ENCODE measurements at places on chromosomes 4 and X.

GRCh38 chrX:116862340-116862739 is 399.6 kb upstream of the CT83 start:
- no peak for DNase-seq

DNA sequence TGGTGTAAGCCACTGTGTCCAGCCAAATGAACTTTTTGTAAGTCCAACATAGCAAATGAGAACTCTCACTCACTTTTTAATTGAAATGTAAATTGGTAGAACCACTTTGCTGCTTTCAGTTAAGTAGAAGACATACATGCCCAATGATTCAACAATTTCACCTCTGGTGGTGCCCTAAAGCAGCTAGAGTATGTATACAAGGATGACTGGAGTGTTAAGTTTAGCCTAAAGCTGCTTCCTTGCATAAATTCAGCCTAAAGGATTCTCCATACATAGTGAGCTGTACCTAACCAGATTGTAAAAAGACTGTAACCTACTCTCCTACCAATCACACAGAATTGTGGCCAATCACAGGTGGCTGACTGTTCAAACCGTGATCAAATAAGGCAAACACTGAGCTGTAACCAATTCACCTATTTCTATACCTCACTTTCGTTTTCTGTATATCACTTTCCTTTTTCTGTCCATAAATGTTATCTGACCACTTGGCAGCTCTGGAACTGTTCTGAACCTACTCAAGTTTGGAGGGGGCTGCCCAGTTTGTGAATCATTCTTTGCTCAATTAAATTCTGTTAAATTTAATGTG is 39.9 kb downstream of the PDS5A start:
- DNase-seq: no peak

GRCh38 chr4:88807499-88807898 is 109.9 kb upstream of the NAP1L5 start:
- DNase-seq: no peak

DNA sequence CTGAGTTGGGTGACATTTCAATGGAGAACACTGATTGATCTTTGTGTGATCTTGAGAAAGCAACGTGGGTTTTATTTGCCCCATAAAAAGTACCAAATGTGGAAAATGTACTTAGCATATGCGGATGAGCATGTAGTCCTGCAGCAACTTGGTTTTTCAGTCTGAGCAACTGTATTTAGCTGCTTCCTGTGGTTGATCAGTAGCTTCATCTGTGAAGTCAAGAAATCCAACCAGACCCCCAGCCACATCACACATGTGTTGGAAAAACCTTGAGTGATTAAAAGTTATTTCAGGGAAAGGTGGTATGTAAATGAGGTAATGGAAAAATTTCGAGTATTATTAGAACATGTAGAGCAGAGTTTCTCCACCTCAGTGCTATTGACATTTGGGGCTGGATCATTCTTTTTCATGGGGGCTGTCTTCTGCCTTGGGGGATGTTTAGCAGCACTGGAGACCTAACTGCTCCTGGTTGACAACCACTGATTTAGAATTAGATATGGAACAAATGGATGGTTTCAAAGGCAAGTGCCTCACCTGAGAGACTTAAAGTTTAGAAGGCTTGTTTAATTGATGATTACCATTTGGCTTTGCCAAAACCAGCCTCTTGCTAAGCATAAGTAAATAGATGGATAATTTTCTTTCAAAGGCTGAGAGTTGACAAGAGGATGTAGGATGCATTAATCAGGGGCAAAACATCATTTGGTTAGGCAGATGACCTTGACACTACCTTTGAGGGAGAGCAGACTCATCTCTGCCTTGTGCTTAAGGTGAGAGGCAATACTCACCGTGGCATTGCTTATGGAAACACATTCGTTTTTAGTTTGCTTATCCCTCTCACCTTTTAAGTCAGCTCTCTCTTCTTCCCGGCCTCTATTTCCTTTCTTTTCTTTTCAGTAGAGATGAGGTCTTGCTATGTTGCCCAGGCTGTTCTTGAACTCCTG is 193.0 kb upstream of the RPS6KA3 start:
- DNase-seq: no peak

GRCh38 chr4:7918981-7919380 is 20.7 kb downstream of the AFAP1 start:
- no peak for DNase-seq

DNA sequence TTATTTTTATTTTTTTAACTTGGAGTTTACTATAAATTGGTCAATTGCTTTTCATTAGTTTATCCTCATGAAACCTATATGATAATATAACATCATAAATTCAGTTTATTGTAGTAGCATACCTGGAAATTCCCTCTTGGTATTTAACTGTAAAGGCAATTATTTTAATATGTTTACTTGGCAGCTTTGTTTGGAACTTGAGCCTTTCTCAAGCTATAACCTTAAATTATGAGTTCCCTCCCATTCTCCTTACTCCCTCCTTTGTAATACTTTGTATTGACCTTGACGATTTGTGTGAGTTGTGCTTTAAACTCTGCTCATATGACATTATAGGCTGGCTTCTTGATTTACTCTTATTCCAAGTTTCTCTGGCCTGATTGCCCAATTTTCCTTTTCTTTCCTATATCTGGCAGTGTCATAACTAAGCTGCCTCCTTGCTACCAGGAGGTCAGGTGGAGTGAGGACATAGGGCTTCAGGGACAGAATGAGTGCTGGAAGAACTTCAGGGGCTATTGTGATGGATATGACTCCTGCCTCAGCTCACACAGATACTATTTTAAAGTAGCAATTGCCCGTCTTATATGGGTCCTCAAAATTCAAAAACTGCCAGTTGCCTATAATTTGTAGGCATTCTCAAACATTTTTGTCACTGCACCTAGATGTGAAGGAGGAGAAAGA is 77.7 kb downstream of the RAP1GDS1 start:
- DNase-seq: no peak

DNA sequence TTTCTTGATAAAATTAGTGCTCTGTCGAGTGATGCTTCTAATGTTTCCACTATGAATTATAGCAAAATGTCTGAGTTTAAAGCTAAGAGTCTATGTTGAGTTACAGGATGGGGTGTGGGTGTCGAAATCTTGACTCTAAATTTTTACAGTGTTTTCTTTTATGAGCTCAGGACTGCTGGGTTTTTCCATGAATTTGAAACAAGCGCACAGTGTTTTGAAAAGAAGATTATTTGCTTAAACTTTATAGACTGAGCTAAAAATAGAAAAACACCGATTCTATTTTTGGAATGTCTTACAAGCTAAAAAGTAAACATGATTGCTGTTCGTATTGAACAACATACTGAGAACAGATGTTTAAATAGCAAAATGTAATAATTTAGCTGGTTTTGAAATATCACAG is 7.5 kb downstream of the PTTG2 start:
- DNase-seq: no peak

- DNase-seq: peak; percentile 31
Measured at GRCh38 chrX:150546711-150547153, 21.7 kb upstream of the MTM1 start.

GRCh38 chrX:101078716-101079598 is at the start of gene TMEM35A:
Gene TMEM35A, plus strand, starts transcription at chrX:101078879. Its CDS starts 124 bp downstream, at chrX:101079003.
- DNase-seq: no peak

- DNase-seq: no peak
Measured at GRCh38 chr4:16225167-16225862, 956 bp downstream of the TAPT1 start.

DNA sequence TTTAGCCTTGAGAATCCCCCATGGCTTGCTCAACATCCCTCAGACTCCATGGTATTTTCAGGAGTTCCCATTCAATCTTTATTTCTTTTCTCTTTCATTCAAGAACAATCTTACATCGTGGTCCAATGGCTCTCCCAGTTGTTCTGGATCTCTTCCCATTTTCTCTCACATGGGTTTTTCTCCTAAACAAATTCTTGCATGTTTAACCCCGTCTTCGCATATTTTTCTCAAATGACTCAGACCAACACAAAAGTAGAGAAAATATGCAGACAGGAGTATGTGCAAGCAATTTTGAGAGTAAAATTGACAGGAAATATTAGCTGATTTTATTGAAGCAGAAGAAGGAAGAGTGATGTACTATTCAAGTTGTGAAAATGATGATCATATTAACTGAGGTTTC is 396.4 kb upstream of the TRAM1L1 start:
- DNase-seq: no peak

- no peak for DNase-seq
Measured at GRCh38 chr4:2886622-2887021, 43.0 kb downstream of the ADD1 start.

DNA sequence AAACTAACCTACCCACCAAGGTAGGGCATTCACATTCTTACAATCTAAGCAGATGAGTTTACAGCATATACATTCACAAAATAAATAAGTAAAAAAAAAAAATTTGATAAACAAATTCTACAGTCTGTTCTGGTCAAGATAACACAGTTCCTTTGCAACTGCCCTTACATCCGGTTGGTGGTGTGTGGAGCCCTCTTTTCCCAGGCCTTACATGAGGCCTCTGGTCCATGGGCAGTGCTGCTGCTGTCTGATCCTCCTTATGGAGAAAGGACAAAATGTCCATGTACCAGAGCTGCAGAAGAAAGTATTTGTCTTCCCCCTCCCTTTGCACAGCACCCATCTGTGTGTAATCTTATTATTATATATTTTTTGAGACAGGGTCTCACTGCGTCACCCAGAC is 2.2 kb upstream of the SEPTIN11 start:
- DNase-seq: no peak

DNA sequence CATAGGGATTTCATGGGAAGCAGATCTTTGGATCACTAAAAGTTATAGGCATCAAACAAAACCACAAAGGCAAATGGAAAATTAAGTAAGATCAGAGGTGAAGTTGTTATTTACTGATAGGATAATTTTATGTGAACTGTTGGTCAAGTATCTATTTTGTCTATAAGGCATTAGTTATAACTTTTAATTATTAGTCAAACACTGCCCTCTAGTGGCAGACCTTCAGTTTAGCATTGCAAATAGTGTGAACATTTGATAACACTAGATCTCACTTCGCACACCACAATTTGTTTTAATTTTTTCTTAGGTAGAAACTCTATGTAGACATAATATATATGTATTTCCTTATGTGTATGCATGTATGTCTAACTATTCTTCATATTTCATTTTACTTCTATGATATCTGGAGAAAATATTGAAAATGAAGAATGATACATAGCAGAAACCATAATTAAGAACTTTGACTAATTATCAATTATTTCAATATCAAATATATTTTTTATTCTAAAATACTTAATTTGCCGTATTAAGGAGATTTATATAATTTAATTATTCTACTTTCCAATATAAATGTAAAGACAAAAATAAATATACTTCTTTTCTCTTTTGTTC is 214.5 kb upstream of the TACR3 start:
- DNase-seq: no peak

- DNase-seq: no peak
Measured at GRCh38 chrX:131746491-131746968, 202.7 kb downstream of the OR13H1 start.

All from activated T-helper 1 cell treated with anti-CD3 and anti-CD28 coated beads, Interleukin-12 subunit alpha, Interleukin-12 subunit beta, Interleukin-2, Interleukin-4 antibody, amounts not matched to agents 30 ng/mL and 10 ng/mL and 1 ng/mL, durations not matched to agents 14 hours and 24 hours and 36 hours (primary cell).